Caco-2 (cell line): ENCODE measurements at places on chromosomes 4 and X. TPM values are rescaled to one million over a fixed set of nuclear protein-coding genes. Genes with fewer than 3 reads are reported as not detected.

The ADH7 gene
- not detected in 2 replicates for total RNA-seq

The MAGEB1 gene
- not detected in 2 replicates for total RNA-seq

- H3K4me3 ChIP-seq: no peak overlapping the region
- no peak overlapping the region for H3K27ac ChIP-seq
- H3K36me3 ChIP-seq: no peaks in the 10 kb centered on the region
- H3K27me3 ChIP-seq: no peaks in the 10 kb centered on the region
- H3K4me1 ChIP-seq: no peaks in the 10 kb centered on the region
- no peak for DNase-seq
Observed at GRCh38 chr4:109206620-109207019, 95.8 kb downstream of the COL25A1 start.

- no peaks in the 10 kb centered on the region for H3K27me3 ChIP-seq
- H3K27ac ChIP-seq: no peak overlapping the region
- no peaks in the 10 kb centered on the region for H3K4me1 ChIP-seq
- DNase-seq: no peak
Observed at GRCh38 chrX:124679199-124679598, 332.8 kb downstream of the SH2D1A start.

- H3K27ac ChIP-seq: no peak overlapping the region
- H3K36me3 ChIP-seq: no peaks in the 10 kb centered on the region
- H3K4me3 ChIP-seq: no peak overlapping the region
- H3K27me3 ChIP-seq: no peaks in the 10 kb centered on the region
- no peaks in the 10 kb centered on the region for H3K4me1 ChIP-seq
Observed at GRCh38 chrX:38332505-38332904, 5.2 kb upstream of the RPGR start.

DNA sequence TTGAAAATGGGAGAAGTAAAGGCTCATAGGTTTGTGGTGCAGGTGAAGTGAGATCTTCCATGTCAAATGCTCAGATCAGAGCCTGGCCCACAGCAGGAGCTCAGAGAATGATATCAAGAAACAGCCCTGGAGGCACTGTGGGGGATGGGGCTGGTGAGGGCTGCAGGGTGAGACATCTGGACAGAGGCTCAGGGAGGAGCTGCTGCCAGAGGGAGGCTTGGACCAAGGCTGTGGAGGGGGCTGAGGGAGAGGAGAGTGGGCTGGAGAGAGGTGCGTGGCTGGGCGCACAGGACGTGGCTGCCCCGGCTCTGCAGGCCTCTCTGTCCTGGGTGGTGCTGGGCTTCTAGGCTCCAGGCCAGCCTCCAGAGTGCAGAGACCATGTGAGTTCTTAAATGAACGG lies 5.6 kb downstream of the SORCS2 start:
- no peaks in the 10 kb centered on the region for H3K27me3 ChIP-seq
- no peak overlapping the region for H3K4me3 ChIP-seq
- H3K4me1 ChIP-seq: no peaks in the 10 kb centered on the region
- H3K36me3 ChIP-seq: no peaks in the 10 kb centered on the region

DNA sequence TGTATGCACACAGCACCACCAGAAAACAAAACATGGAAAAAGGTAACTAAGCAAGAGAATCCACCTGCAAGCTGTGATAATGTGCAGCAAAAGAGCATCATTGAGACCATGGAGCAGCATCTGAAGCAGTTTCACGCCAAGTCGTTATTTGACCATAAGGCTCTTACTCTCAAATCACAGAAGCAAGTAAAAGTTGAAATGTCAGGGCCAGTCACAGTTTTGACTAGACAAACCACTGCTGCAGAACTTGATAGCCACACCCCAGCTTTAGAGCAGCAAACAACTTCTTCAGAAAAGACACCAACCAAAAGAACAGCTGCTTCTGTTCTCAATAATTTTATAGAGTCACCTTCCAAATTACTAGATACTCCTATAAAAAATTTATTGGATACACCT lies 90.2 kb downstream of the TET2 start:
- H3K27ac ChIP-seq: no peak overlapping the region
- H3K4me3 ChIP-seq: no peak overlapping the region
- no peaks in the 10 kb centered on the region; the same call in 1 of the 2 replicates for H3K4me1 ChIP-seq
- no peaks in the 10 kb centered on the region; the same call in 1 of the 2 replicates for H3K36me3 ChIP-seq
